ENCODE measurements at places on chromosomes 1 and 21.

GRCh38 chr1:32231843-32232432, 9.7 kb downstream of the EIF3I start:
- H3K27me3 ChIP-seq = no peaks in the 10 kb centered on the region
- peaks cover 47% of the 10 kb centered on the region for H3K36me3 ChIP-seq
- H3K4me1 ChIP-seq = no peaks in the 10 kb centered on the region
- no peak for DNase-seq
- no peak overlapping the region for H3K4me3 ChIP-seq

DNA sequence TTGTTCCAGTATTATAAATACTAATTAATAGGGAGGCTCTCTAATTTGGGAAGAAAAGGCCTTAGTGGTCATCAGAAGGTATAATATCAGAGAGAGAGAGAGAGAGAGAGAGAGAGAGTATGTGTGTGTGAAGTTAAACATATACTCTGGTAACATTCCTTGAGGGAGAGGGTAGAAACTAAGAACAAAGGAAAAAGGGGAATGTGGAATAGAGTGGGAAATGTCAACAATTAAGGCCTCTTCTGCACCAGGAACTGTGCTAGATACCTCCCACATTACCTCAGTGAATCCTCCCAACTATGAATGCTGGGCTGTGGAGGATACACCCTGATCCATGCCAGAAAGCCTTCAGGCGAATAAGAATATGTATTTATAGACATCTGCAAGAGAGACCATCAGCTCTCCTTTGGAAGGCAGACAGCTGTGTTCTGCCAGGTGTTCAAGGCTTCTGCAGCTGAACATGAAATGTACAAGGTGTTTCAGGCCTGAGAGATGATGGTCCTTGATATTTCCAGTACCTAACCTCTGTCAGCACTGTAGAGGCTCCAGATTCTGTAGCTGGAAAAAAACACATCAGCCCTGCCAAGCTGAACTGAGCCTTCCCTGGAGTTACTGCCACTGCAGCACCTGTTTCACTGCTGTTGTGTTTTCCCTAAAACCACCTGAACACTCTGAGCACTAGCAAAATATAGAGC, 29.1 kb downstream of the TBX15 start:
- no peak for DNase-seq
- no peak overlapping the region for H3K4me3 ChIP-seq
- H3K27ac ChIP-seq = no peak overlapping the region
- no peaks in the 10 kb centered on the region for H3K27me3 ChIP-seq
- H3K4me1 ChIP-seq = peaks cover 18% of the 10 kb centered on the region
- H3K36me3 ChIP-seq = no peaks in the 10 kb centered on the region

DNA sequence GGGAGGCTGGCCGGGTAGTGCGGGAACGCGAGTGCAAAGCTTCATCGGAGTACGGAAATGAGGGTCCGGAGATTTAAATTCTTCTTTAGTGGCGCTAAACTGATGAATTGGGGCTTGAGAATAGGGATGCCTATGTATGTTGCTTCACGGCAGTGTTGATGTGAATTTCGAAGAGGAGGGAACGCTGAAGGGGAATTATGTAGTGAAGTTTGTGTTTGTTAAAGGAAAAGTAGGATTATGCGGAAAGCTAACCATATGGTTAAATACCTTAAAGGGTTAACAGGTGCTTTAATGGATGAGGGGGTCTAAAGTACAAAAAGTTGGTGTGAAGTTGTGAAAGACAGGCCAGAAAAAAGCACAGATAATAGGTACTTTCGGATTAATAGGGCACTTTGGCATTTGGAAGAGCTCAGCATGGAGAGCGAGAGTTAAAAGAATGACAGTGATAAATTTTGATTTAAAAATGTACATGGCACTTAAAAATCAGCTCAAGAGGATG, 1.4 kb downstream of the HS2ST1 start:
- no peaks in the 10 kb centered on the region for H3K27me3 ChIP-seq
- peaks cover 3% of the 10 kb centered on the region for H3K36me3 ChIP-seq
- peak overlapping the region; percentile 14 for H3K27ac ChIP-seq
- DNase-seq = no peak
- peak overlapping the region; percentile 93 for H3K4me3 ChIP-seq

DNA sequence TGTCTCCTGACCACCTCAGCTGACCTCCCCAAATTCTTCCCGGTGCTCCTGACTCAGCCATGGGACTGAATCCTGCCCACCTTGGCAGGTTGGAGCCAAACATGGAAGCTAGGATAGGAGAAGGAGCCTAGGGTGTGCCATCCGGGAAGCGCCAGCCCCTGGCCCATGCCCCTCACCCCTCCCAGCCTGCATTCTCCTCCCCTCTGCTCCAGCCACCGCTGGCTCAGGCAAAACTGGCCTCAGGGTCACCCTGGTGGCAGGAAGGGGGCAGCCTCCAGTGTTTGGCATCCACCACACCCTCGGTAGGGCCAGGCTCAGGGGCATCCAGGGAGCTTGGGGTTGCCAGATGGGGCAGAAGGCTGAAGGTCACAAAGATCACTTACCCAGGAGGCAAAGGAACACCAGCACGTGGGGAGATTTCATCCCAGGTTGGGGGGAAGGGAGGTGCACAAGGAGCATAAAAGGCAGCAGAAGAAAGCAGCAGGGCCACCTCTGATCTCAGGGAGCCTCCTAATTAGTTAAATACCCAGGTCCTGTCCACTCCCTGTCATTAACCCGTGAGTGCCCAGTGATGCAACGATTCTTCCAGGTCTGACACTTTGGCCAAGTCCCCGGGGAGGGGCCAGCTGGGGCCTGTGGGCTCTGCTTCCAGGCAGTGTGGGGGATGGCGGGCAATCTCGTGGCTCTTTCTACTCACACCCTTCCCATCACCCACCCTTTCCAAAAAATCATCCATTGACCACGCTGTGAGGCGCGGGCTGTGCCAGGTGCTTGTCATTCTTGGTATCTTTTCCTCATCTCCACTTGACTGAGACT, at the start of gene PLA2G2E:
Gene PLA2G2E, minus strand, starts transcription at position 481 of the 816 bp plus-strand sequence. Its CDS starts 58 bp downstream, at position 423.
- no peak within 1 kb of the TSS for H3K27ac ChIP-seq
- H3K4me1 ChIP-seq = no peaks in the 10 kb centered on the region
- H3K4me3 ChIP-seq = no peak within 1 kb of the TSS
- DNase-seq = no peak

- H3K4me3 ChIP-seq = no peak overlapping the region
- no peak for DNase-seq
- peaks cover 1% of the 10 kb centered on the region for H3K27me3 ChIP-seq
- no peaks in the 10 kb centered on the region for H3K4me1 ChIP-seq
These were observed 44.4 kb downstream of the HSF2BP start for GRCh38 chr21:43614839-43615238.

DNA sequence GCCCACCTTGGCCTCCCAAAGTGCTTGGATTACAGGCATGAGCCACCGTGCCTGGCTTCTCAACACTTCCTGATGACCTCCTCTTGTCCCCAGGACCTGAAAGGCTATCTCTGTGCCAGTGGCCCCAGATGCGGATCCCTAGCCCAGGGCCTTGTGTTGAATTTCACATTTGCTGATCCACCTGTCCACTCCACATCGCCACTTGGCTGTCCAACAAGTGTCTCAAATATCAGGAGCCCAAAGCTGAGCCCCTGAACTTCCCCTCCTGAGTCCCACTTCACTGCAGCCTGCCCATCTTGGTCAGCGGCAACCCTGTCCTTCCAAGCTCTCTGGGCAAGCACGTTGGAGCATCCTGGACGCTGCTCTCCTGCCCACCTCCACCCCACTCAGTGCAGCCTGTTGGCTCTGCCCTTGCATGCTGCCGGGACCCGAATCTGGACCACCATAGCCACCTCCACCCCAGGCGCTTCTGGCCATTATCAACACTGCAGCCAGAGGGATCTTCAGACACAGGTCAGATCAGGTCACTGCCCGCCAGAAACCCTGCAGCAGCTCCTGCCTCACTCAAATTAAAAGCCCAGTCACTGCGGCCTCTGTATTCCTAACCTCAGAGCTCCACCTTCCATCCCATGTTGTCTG, 352.5 kb upstream of the VAMP3 start:
- H3K36me3 ChIP-seq = no peaks in the 10 kb centered on the region
- H3K4me3 ChIP-seq = no peak overlapping the region
- H3K27me3 ChIP-seq = no peaks in the 10 kb centered on the region
- no peak for DNase-seq
- no peaks in the 10 kb centered on the region for H3K4me1 ChIP-seq

DNA sequence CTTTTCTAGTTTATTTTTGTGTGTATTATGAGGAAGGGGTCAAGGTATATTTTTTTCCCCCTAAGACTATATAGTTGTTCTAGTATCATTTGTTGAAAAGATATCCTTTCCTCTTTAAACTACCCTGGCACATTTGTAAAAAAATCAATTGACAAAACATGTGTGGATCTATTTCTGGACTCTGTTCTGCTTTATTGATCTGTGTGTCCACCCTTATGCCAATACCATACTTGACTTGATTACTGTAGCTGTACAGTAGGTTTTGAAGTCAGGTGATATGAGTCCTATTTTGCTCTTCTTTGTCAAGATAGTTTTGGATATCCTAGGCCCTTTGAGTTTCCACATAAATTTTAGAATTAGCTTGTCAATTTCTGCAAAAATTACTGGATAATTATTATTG, 21.2 kb upstream of the SOX13 start:
- H3K27me3 ChIP-seq = no peaks in the 10 kb centered on the region
- DNase-seq = no peak
- H3K27ac ChIP-seq = no peak overlapping the region
- no peak overlapping the region for H3K4me3 ChIP-seq
- no peaks in the 10 kb centered on the region for H3K4me1 ChIP-seq
- H3K36me3 ChIP-seq = no peaks in the 10 kb centered on the region

GRCh38 chr1:156283521-156283920, 604 bp upstream of the TMEM79 start:
- no peaks in the 10 kb centered on the region for H3K27me3 ChIP-seq
- peaks cover 28% of the 10 kb centered on the region for H3K4me1 ChIP-seq
- no peaks in the 10 kb centered on the region for H3K36me3 ChIP-seq
- peak overlapping the region; percentile 96 for H3K4me3 ChIP-seq
- peak overlapping the region; percentile 89 for H3K27ac ChIP-seq

- DNase-seq = no peak
- H3K27ac ChIP-seq = peak overlapping the region; percentile 82
- no peak overlapping the region for H3K4me3 ChIP-seq
- H3K4me1 ChIP-seq = peaks cover 88% of the 10 kb centered on the region
These were observed 74.5 kb downstream of the ITPKB start for GRCh38 chr1:226664413-226665101.

DNA sequence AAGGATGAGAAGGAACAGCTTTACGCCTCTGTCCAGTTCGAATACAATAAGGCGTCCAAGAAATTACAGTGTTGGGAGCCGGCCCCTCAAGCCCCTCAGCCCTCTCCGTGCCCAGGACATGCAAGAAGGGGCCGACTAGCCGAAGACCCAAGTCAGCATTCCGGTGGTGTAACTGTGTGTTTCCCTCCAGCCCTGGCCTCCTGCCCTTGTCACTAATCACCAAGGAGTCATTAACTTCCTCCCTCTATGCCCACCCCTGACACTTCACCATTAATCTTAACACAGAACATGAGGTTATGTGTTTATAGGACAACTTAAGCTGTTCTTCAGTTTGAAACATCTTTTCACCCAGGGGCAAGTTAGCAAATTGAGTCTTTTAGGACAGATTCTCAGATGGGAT, 16.4 kb upstream of the C4BPB start:
- no peaks in the 10 kb centered on the region for H3K27me3 ChIP-seq
- peaks cover 23% of the 10 kb centered on the region for H3K4me1 ChIP-seq
- H3K4me3 ChIP-seq = no peak overlapping the region
- no peak for DNase-seq

DNA sequence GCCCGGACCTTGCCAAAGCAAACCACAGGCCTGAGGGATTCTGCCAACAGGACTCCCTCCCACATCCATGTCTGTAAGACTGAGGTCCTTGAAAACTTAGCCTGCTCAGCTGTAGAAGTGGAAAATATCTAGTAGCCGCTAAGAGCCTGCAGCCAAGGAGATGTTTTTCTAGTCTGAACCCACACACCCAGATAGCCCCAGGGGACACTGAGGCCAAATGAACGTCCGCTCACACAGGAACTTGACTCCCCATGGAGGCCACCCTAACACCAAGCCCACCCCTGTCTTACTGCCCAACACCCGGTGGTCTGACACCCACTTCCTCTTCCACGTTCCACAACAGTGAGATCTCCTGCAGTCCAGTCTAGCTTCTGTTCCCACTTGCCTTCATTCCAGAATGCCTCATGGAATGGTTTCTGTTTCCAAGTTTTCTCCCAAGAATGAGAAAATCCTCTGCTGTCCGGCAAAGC, 174.8 kb downstream of the PLPP3 start:
- no peak overlapping the region for H3K27ac ChIP-seq
- peaks cover 45% of the 10 kb centered on the region for H3K4me1 ChIP-seq
- DNase-seq = no peak
- H3K36me3 ChIP-seq = no peaks in the 10 kb centered on the region

DNA sequence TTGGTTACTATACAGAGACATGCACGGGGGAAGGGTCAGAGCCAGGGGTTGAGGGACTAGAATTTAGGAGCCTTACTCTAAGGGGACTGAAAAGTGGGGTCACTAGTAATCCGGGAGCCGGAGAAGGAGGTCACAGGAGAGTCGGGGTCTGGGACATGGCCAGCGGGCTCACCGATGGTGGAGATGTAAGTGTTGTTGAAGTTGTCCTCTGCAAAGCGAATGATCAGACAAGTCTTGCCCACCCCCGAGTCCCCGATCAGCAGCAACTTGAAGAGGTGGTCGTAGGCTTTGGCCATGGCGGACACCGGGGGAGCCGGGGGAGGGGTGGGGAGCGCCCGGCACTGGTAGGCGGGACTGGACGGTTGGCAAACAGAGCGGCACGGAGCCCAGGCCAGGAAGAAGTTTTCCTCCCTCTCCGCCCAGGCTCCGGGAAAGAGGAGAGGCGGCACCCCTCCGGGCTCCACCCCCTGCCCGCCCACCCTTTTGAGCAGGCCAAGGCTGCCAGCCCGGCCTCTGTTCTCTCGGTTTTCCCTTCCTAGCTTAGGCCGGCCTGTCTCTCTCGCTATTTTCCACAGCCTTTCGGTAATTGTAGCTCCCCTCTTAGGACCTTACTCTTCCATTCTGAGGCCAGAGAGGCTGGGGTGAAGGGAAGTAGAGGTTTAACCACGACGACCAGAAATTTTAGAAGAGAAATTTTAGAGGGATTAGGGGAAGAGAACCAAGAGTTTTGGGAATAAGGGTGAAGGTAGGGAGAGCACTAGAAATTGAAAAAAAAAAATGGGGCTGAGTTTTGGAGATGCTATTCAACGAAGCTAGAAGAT, at the start of gene RAB13:
Gene RAB13, minus strand, starts transcription at position 399 of the 821 bp plus-strand sequence. Its CDS starts 103 bp downstream, at position 296.
- no peak for DNase-seq
- peaks cover 21% of the 10 kb centered on the region for H3K4me1 ChIP-seq
- H3K36me3 ChIP-seq = peaks cover under 1% of the 10 kb centered on the region
- peak within 1 kb of the TSS; percentile 79 for H3K27ac ChIP-seq

GRCh38 chr1:243712941-243713340, 137.1 kb downstream of the AKT3 start:
- no peak overlapping the region for H3K4me3 ChIP-seq
- no peaks in the 10 kb centered on the region for H3K27me3 ChIP-seq
- no peaks in the 10 kb centered on the region for H3K4me1 ChIP-seq
- peak; percentile 20 for DNase-seq
- H3K27ac ChIP-seq = no peak overlapping the region
- no peaks in the 10 kb centered on the region for H3K36me3 ChIP-seq

Measured in B cell (primary cell).